HCT116 (cell line): ENCODE measurements at places on chromosomes 6 and 20.
A peak's percentile ranks its signal among the peaks of the same experiment; 100 is the strongest.

- DNase-seq = peak; percentile 87
Measured at GRCh38 chr20:47317127-47317895, 39.2 kb downstream of the ZMYND8 start.

GRCh38 chr6:169312658-169313346 is 59.2 kb upstream of the THBS2 start:
- DNase-seq = no peak

DNA sequence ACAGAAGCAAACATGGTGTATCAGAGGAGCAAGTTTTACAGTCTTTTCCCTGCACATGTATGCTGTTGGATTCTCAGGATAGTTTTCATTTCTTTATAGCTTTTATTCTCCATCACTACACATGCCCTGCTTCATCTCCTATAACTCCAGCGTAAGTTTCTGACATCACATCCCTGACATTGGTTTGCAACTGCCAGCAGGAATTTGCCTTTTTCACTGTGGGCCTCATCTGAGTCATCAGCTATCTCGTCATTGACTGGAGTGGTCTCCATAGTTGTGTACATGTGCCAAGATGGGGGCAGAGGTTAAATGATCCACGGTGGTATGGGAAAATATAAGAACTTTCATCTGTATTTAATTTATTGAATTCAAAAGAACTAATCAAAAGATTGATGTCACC is 96.7 kb downstream of the SLX4IP start:
- DNase-seq = no peak

- no peak for DNase-seq
Measured at GRCh38 chr20:17849138-17849900, 119.3 kb downstream of the SNX5 start.

GRCh38 chr6:93317592-93317991 is 101.8 kb downstream of the EPHA7 start:
- DNase-seq = no peak

GRCh38 chr6:124901084-124901483 is 61.2 kb upstream of the RNF217 start:
- DNase-seq = no peak

DNA sequence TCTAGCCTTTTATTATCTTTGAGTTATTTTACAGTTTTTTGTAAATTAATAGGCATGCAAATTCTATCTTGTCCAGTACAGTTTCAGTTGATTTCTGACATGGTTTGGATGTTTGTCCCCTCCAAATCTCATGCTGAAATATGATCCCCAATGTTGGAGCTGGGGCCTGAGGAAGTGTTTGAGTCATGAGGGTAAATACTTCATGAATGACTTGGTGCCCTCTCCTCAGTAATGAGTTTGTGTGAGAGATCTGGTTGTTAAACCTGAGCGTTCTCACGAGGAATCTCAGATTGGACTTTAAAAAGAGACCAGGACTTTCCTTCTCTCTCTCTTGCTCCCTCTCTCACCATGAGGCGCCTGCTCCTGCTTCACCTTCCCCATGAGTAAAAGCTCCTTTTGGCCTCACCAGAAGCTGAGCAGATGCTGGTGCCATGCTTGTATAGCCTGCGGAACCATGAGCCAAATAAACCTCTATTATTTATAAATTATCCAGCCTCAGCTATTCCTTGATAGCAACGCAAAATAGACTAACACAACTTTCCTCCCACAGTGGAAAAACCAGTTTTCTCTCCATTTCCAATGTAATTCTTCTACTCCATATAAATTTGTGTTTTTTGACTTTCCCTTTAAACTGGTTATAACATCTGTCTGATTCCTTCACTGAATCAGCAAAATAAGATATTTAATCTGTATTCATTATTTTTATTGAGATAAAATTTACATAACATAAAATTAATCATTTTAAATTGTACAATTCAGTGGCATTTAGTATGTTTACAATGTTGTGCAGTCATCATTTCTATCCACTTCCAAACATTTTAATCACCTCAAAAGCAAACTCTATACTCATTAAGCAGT is 78.7 kb upstream of the PRSS16 start:
- DNase-seq = no peak

- DNase-seq = no peak
Measured at GRCh38 chr20:63570281-63571086, 3.6 kb downstream of the HELZ2 start.

GRCh38 chr20:50188287-50188688 is 2.3 kb upstream of the CEBPB start:
- no peak for DNase-seq

DNA sequence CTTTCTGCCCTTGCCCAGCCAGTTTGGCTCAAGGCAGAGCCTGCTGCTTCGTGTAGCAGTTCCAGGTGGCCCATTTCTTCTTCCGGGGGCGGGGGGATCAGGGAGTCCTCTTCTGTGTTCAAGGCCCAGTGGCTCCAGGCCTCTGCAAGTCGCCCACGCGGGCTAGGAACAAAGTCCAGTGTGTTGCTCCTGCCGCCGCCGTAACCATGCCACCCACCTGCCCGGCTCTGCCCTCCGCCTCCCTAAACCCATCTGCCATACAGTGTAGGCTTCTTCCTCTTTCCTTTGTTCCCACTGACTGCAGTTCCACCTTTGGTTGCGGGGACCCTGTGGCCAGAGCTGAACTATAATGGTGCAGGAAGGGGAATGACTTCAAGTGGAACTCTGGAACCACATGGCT is 43.9 kb upstream of the SRF start:
- DNase-seq = no peak

DNA sequence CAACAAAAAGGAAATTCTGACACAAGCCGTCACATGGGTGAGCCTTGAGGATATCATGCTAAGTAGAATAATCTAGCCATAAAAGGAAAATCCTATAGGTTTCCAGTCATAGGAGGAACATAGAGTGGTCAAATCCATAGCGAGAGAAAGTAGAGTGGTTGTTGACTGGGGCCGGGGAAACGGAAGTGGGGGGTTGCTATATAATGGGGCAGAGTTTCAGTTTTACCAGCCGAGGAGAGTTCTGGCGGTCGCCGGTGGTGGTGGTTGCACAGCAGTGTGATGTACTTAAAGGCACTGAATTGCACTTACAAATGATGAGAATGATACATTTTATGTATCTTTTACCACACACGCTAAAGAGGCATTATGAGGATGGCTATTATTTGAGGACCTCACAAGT is 4.9 kb downstream of the GPR31 start:
- no peak for DNase-seq

- no peak for DNase-seq
Measured at GRCh38 chr20:63469713-63470101, 2.7 kb downstream of the KCNQ2 start.

- no peak for DNase-seq
Measured at GRCh38 chr20:18724077-18724476, 89.5 kb upstream of the SCP2D1 start.

GRCh38 chr6:25112322-25112773 is 166.8 kb upstream of the CARMIL1 start:
- no peak for DNase-seq

DNA sequence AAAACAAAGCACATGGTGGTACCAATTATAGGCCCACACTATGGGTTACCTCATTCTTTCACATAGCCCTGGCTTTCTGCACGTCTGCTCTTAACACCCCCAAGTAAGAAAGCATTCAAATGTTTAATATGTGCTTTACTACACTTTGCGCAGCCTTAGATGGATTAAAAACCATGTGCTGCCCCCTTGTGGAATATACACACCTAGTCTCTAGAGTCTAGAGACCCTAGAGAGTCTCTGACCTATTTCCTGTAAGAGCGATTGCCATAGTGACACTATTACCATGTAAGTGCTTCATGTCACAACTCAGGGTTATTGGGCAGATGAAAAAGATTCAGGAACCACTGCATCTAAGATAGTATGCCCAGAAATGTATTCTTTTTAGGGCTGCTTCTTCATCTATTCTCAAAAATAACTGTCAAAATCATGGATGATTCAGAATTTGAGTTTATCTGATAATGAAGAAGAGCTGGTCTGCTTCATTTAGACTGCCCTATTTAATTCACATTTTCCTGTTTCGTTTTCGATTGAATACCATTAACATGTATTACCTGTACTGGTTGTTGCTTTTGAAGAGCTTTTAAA is 186.3 kb downstream of the ADGB start:
- peak; percentile 56 for DNase-seq

DNA sequence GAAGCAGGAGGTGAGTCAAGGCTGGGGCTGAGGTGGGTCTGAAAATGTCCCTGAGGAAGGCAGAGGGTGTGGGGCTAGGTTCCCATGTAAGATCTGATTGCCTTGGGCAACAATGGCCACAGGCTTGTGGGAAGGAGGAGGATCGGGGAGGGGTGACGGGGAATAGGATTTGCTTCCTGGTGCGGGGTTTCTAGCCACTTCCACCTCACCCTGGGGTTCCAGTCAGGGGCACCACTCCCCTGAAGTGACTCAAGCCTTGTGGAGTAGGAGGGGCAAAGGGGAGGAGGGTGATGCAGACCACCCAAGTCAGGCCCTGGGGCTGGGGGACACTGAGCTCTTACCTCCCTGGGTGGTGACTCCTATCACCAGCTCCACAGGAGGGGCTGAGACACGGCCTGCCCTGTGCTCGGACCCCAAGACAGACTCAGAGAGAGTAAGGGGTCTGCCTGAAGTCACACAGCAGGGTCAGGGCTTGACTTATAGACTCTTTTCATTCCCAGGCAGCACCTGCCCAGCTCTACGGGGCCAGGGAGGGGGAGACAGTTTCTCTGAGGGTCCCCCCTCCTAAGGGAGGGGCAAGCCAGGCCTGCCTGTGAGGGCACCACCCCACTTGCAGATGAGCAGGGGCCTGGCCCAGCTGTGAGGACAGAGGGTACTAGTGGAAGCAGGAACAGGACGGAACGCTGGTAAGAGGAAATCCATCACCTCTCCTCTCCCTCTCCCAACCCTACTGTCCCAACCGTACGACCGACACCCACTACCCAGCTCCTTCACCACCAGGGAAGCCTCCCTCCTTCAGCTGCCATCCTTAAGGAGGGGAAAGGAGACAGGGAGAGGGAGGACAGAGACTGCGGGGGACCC is 12.4 kb upstream of the SPDEF start:
- DNase-seq = no peak

DNA sequence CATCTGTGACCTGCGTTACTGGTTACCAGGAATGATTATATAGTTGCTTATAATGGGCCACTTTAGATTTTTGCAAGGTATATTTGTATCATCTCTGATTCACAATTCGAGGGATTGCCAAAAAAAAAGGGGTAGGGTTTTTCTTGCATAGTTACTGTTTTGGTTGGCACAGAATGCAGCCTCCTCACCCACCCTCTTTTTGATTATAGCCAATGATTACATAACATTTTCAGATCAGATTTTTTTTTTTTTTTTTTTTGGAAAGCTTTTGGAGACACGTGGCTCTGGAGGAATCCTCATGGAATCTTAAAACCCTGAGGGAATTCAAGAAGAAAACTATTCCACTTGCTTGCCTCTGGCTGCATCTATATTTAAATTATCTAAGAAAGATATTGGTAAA is 53.7 kb downstream of the UST start:
- no peak for DNase-seq

DNA sequence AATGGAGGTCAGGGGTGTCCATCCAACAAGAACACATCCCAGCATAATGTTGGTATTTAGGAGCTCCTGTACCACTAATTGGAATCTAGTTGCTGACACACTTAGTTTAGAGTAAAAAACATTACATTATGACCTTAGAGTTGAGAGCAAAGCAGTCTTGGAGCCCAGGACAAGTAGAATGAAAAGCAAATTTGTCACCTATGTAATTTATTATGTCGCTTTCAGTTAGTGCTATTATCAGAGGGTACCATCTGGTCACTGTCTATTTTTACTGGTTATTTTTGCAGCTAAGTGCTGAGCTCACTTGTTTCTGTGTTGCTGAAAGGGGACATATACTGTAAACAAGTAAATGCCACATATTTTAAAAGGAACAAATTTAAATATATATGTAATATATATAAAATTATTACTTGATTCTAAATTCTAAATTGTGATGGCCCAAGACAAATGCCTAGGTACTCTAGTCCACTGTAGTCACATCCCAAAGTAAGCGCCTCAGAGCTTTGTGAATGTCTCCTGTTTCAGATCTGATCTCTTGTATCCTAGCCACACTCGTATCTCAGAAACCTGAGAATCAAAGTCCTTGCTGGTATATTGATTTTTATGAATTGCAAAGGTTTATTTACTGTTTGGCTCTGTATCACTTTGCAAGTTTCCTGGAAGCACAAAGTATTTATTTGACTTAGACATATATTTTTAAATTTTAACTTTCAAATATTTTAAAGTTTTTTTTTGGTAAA is 148.6 kb upstream of the MAN1A1 start:
- no peak for DNase-seq

GRCh38 chr6:72623808-72624207 is 1.9 kb downstream of the KCNQ5 start:
- no peak for DNase-seq

- no peak for DNase-seq
Measured at GRCh38 chr6:156853733-156854132, 76.6 kb downstream of the ARID1B start.

DNA sequence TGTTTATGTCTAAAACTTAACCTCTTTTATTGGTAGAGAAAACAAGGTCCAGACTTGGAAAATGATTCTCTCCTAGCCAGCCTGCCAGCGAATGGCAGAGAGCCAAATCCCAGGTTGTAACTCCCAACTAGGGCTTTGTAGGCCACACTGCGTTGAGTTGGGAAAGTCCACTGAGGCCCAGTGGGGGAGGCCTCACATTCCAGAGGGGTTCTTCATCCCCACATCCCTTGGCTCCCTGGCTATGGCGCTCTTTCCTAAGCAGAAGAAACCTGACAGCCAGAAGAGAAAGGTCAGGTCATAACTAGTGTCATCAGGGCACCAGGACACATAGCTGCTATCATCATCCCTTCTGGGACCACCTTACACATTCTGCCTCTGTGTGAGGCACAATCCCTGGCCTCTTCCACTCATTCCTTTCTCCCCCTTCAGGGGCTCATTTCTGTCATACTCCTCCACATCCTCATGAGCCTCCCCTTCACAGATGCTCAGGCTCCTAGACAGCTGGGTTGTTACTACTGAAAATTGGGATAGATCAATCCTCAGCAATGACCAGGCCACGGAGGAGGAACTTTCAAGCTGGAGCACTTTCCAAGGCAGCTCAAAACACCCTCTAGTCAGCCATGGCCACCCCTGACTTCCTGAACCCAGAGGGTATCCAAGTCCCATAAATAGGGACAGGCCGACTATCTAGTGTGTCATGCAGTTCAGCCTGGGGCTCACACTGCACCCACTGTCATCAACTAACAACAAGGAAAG is 48.6 kb downstream of the TCP11 start:
- no peak for DNase-seq

GRCh38 chr20:4131911-4132310 is 116.6 kb upstream of the RNF24 start:
- no peak for DNase-seq

GRCh38 chr6:125899726-125900182 is 56.8 kb upstream of the HINT3 start:
- DNase-seq = no peak

DNA sequence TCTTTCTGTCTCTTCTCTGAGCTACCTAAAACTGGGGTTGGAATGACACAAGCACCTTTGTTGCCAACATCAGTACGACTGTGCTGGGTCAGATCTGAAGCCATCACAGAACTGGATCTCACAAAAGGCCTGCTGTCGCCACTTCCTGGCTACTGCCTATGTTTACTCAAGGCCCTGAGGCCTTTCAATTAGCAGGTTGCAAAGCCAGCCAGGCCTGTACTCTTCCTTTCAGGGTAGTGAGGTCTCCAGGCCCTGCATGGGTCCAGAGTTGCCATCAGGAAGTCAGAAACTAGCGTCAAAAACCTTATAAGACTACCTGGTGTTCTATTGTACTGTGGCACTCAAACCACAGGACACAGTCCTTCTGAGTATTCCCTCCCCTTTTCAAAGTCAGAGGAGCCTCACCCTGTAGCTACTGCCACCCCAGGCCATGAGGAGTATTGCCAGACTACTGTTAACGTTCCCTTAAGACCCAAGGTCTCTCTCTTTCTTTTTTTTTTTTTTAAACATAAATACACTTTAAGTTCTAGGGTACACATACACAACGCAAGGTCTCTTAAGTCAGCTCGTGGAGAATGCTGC is 937.4 kb upstream of the GJE1 start:
- no peak for DNase-seq
